Stimulated activated CD8-positive, alpha-beta memory T cell treated with anti-CD3 and anti-CD28 coated beads, Interleukin-4, amount 100 ng/mL, for 4 hours (primary cell): ENCODE measurements at places on chromosomes 2 and 18.

- no peak for DNase-seq
These were observed 25.7 kb downstream of the TUBB6 start for GRCh38 chr18:12333506-12334290.

GRCh38 chr2:145593991-145594614, 1074.2 kb upstream of the ZEB2 start:
- DNase-seq: no peak

- no peak for DNase-seq
These were observed 46.3 kb downstream of the MYO7B start for GRCh38 chr2:127581516-127582490.

DNA sequence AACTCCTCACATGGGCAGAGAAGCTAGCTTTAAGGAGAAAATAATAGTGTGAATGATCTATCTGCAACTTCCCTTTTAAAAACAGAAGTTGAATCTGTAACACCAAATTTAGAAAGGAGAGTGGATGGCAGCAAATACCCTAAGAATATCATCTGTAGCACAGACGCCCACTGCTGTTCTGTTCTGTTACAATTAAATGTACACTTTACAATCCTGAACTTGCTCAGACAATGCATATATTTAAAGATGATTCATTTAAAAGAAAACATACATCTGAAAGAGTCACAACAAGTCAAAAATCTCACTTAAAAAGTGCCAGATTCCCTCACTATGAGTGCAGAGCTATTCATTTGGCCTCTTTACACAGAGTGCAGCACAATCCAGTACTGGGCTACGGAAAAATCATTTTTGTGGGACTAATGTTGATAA, 8.0 kb upstream of the SERTAD2 start:
- DNase-seq: no peak

DNA sequence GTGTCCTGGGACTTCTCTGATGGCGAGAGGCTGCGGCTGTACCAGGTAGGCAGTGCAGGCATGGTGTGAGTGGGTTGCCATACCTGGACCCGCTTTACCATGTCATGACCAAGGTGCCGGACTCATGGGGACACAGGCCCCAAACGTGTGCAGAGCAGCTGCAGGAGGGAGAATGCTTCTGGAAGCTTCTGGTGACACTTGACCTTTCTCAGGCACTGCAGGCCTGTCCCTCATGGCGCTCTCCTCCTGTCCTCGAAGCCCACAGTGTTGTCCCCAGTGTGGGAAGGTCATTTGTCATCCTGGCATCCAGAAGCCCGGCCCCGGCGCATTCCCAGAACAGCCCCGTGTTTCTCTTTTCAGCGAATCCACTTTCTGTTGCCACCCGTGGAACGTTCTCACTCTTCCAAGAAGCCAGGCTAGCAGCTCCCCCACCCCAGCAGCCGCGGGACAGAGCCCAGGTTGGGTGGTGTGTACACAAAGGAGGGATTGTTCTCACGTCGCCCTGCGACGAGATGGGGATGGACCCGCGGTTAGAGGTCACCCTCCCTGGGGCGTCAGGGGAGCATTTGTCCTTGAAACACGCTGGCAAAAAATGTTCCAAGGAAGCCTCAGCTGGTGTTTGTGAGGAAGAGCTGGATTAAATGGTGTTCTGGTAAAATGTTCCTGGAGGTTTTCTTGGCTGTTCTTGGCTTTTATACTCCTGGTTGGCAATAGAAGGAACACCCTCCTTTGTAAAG, 43.7 kb downstream of the SH3BP4 start:
- no peak for DNase-seq

GRCh38 chr18:33802955-33803354, 224.9 kb downstream of the ASXL3 start:
- no peak for DNase-seq

DNA sequence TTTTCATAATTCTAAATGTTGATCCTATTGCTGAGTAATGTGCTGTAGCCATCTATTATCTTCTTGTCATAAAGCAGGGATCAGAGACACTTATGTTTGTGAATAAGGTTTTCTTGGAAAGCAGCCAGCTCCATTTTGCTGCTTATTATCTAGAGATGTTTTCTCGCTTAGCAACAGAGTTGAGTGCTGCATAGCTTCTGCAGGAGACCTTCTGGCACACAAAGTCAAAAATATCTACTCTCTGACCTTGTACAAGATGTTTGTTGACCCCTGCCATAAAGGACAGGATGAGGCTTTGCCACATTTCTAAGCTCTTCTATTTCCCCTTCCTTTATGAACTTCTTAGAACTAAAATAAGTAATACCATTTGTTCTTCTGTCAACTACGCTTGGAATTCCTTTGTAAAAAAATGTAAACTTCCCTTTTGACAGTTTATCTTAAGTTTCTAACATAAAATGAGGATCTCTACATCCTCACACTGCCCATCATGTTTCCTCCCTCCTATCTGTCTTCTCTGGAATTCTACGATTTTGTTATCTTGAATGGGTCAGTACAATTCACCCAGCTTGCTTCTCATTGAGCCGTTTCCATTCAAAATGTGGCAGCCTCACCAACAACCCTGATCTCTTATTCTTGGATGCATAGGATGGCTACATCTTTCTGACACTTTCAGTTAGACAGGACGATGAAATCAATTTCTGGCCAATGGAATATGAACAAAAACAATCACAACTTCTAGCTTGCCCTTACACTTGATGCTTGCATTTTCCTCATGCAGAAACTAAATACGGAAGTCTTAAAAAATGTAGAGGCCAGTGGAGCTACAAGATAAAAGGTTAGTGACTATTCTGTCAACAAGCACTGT, 1377.0 kb downstream of the SUCLG1 start:
- DNase-seq: no peak

GRCh38 chr2:230866756-230867523, 2.2 kb downstream of the ITM2C start:
- DNase-seq: peak; percentile 40

GRCh38 chr18:12038082-12038638, 55.5 kb upstream of the ANKRD62 start:
- no peak for DNase-seq

DNA sequence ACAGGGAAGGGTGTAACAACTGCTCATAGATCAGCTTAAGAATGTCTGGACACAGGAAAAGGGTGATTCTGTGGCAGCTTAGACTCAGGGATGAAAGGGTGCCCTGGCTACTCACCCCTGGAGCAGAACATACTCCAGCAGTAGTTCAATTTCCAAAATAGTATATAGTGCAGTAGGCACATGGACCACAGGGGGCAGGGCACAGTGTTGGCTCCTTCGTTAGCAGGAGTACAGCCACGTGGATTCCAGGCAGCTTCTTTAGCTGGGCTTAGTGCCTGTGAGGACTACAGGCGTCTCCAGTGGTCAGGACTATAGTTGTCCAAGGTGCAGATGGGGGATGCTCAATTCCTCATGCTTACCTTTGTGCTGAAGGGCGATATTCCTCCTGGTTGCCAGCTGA, 277.5 kb upstream of the DDX18 start:
- no peak for DNase-seq

- no peak for DNase-seq
These were observed 228.0 kb downstream of the MYT1L start for GRCh38 chr2:2102866-2103653.

- DNase-seq: no peak
These were observed 265.1 kb downstream of the SH3BP4 start for GRCh38 chr2:235216901-235217300.

GRCh38 chr2:19627359-19627758, 268.9 kb upstream of the OSR1 start:
- no peak for DNase-seq
